ENCODE measurements at places on chromosomes 12 and 14.

- no peak for DNase-seq
These were observed 329.4 kb upstream of the TBX3 start for GRCh38 chr12:115013236-115013981.

DNA sequence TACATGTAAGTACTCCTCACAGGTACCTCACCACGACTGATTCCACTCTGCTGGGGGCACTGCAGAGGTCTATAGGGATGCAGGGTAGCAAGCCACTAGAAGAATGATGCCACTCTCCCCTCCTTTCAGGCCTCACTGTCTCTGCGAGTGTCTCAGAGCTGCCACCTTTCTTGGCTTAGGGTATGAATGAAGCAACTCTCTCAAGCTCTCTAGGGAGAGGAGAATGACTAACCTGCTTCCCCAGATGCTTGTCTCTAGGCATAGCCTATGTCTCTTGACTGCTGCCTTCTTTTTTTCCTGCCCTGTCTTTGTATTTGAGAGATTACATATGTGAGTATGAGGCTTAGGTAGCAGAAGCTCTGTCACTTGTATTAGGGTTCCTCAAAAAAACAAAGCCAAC, 566.5 kb upstream of the ATP2B1 start:
- no peak for DNase-seq

GRCh38 chr14:95903165-95903564, 26.5 kb downstream of the TUNAR start:
- DNase-seq = no peak

GRCh38 chr12:107080299-107080698, 13.1 kb downstream of the CRY1 start:
- no peak for DNase-seq

Data from activated T-helper 9 cell treated with anti-CD3 and anti-CD28 coated beads, Interleukin-2, amount 50 U/mL, for 16 hours (primary cell).